Fibroblast of skin of left biceps (primary cell): ENCODE measurements at places on chromosomes 11 and 22.
A peak's percentile ranks its signal among the peaks of the same experiment; 100 is the strongest.

DNA sequence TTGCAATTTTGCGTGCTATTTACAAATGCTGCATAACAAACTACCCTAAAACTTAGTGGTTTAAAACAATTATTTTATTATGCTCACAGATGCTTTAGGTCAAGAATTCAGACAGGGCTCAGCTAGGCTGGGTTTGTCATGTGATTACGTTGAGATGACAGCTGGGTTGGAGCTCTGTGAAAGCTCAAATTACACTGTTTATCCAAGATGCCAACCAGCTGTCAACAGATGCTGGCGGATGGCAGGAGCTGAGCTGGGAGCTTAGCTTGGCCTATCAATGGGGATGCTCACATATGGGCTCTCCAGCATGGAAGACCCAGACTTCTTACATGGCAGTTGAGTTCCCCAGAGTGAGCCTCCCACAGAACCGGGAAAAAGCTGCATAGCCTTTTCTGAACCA lies 62.7 kb downstream of the STK33 start:
- DNase-seq = no peak

DNA sequence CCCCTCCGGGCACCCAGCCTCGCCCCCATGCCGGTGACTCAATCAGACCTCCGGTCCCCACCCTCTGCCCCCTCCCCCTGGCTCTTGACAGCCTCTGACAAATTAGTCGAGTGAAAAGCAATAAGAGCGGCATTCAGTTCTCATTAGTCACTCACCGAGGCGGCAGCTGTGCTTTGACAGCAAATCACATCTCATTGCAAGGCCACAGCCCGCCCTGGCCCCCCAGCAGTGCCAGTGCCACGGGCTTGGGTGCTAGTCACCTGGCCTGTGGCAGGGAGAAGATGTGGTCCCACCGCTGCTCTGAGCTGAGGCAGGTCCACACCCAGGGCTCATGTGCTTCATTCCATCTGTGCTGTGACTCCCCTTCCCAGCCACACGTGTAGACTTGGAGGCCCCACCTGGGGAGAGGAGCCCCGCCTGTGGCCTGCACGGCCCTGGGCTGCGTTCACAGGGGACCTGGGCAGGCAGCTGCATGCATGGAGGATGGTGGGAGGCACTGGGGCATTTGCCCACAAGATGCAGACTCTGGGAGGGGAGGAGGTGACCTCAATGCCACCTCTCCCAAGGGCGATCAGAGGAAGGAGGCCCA lies 7.4 kb upstream of the TH start:
- peak; percentile 12 for DNase-seq

GRCh38 chr11:109973486-109973885 lies 119.7 kb upstream of the ZC3H12C start:
- no peak for DNase-seq

GRCh38 chr11:40987776-40988435 lies 471.5 kb downstream of the LRRC4C start:
- no peak for DNase-seq

- peak; percentile 67 for DNase-seq
Observed at GRCh38 chr11:64245797-64246620, 734 bp downstream of the PPP1R14B start.

GRCh38 chr11:130023204-130023603 lies 20.6 kb upstream of the PRDM10 start:
- peak; percentile 41 for DNase-seq

- DNase-seq = no peak
Observed at GRCh38 chr11:64649291-64649697, 58.3 kb downstream of the SLC22A12 start.

DNA sequence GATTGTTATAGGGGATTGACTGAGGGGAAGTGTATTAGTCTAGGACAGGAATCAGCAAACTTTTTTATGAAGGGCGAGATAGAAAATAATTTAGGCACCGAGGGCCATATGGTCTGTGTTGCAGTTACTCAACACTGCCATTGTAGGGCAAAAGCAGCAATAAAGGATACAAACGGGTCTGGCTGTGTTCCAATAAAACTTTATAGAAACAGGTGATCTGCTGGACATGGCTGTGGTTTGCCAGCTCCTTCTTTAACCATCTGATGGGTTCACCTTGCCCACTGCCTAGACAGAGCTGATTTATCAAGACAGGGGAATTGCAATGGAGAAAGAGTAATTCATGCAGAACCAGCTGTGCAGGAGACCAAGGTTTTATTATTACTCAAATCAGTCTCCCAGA lies 20.0 kb downstream of the PRR5L start:
- no peak for DNase-seq

- no peak for DNase-seq
Observed at GRCh38 chr11:18563090-18563730, 25.3 kb downstream of the UEVLD start.

GRCh38 chr11:59267736-59268475 lies 55.2 kb upstream of the MPEG1 start:
- no peak for DNase-seq

DNA sequence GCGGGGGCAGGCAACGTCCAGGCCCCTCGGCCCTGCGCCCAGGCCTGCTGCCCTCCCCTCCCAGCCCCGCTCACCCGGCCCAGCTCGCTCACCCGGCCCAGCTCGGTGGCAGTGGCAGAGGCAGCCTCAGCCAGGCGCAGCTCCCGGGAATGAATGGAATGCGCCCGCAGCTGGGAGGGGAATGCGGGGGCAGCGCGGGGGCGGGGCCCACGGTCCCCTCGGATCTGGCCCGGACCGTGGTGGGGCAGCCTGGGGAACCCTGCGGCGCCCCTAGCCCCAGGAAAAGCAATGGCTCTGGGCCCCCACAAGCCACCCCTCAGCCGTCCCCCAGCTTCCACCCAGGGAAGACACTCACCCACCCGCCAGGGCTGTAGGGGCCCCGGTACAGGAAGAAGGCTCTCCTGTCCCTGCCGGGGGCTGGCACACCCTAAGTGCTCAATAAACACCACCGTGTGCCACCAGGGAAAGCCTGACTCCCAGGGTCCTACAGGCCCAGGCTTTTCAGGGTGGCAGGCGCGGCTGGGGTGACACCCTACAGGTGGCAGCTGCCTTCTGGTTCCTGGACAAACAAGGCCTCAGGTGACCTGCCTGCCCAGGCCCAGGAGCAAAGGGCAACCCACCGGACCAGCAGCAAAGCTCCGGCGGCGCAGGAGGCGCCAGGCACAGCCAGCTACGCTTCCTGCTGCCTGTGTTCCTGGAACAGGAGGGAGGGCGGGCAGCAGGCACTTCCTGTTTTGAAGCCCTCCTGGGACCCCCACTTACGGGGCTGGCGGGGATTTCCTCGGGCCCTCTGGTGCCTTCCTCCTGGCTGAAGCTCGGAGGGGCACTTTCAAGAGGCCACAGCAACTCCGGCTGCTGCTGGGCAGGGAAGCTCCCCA lies 13.8 kb downstream of the PLXNB2 start:
- DNase-seq = no peak

DNA sequence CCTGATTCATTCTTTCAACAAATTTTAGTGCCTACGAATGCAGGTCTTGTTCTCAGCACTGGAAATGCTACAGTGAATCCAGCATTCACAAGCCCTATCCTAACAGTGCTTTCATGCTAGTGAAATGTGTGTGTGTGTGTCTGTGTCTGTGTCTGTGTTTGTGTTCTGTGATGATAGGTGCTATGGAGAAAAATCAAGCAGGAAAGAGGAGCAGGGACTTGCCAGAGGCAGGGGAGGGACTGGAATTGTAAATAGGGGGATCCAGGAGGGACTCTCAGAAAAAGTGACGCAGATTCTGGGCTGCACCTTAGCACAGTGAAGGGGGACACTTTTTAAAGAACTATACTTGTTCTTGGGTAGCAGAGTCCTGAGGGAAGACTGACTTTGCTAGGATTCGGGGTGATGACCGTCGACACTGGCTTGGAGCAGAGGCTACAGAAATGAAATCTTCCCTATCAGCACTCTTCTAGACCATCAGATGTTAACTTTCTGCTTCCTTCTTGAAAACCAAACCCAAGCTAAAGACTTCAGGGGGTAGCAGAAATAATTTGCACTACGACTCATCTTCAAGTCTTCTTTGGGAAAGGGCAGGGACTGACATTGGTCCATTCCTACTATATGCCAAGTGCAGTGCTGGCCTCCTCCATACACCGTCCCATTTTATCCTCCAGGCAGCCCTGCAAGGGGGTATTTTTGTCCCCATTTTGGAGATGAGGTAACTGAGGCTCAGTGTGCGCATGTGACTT lies 39.3 kb upstream of the PTPRJ start:
- no peak for DNase-seq

GRCh38 chr11:10600570-10601248 lies 32.2 kb upstream of the LYVE1 start:
- DNase-seq = no peak

DNA sequence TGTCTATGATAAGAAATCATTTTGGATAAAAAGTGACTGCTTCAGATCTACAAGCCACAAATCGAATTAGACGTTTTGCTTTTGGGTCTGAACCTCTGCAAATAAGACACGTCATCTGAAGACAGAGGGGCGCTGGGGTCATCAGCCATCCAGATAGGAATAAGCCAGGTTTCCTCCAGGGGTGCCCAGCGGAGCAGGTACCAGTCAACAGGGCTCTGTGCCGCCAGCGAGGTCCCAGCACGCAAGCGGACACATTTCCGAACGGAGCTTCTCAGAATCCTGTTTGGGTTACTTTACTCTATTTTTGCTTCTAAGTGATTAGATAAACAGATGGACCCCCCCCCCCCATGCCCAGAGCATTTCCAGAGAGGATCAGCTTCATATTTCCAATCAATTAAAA lies 873.8 kb downstream of the BRD1 start:
- no peak for DNase-seq
